ENCODE measurements at places on chromosomes 2 and 18. TPM values are rescaled to one million over a fixed set of nuclear protein-coding genes. Genes with fewer than 3 reads are reported as not detected.

- DNase-seq = no peak
Measured at GRCh38 chr2:202376460-202377206, 506 bp downstream of the BMPR2 start.

GRCh38 chr18:70132999-70133398 is 72.5 kb downstream of the RTTN start:
- peak; percentile 99 for DNase-seq

- no peak for DNase-seq
Measured at GRCh38 chr2:217166241-217166850, 306.5 kb upstream of the TNP1 start.

DNA sequence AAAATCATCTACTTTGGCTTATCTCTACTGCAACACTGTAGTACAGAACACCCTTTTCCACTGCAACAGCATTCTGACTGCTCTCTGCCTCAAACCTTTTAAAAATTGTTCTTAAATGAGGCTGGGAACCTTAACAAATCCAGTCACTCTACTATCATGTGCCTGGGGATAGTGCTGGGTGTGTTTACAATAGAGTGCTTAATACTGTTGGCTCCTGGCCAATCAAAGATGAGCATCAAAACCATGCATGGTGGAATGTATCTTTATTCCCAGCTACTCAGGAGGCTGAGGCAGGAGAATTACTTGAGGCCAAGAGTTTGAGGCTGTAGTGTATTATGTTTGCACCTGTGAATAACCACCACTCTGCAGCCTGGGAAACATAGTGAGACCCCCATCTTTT is 7.4 kb downstream of the ANKAR start:
- DNase-seq = no peak

DNA sequence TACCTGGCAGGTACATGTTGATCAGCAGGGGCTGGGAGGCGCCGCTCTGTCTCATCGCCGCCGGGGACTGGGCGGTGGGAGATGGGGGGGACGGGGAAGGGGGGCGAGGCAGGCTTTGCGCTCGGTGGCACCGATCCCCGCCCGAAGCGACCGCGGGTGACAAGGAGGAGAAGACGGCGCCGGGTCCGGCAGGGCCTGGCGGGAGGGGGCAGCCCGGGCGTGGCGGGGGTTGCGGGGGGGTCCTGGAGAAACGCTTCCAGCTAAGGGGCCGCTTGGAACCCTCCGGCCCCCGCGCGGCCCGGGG is at the start of gene FEV:
TSS of gene FEV (minus strand) at position 164 of the 304 bp plus-strand sequence. CDS start at position 55, 109 bp downstream.
- no peak for DNase-seq

DNA sequence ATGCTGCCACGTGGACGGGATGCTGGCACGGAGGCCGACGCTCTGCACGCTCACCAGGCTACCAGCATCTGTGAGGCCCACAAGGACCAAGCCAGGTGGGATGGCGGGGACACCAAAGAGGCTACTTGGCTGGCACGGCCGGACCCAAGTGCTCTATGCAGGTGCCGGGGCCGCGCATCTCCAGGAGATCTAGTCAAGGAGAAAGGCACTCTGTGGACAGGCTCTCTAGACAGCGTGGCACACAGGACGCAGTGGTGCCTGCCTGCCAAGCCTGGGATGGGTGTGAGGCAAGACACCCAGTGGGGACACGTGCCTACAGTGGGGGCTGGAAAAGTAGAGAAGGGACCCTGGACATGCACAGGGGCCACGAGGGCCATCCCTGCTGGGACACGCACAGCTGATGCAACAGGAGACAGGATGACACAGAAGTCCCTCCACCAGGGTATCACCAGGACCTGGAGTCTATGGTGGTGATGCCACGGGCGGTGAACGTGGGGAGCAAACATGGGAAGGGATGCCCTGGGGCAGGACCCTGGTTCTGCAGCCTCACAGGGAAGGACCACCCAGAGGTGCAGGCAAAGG is 28.5 kb downstream of the ZNF516 start:
- no peak for DNase-seq

- DNase-seq = no peak
Measured at GRCh38 chr2:64323197-64323596, 130.8 kb upstream of the LGALSL start.

GRCh38 chr2:191786694-191787093 is 60.2 kb downstream of the CAVIN2 start:
- DNase-seq = no peak

GRCh38 chr2:9214873-9215272 is 8.3 kb downstream of the ASAP2 start:
- DNase-seq = no peak

GRCh38 chr2:69196327-69197117 is 183.5 kb downstream of the ANTXR1 start:
- peak; percentile 96 for DNase-seq

GRCh38 chr2:152974146-152974545 is 255.7 kb downstream of the ARL6IP6 start:
- DNase-seq = no peak

DNA sequence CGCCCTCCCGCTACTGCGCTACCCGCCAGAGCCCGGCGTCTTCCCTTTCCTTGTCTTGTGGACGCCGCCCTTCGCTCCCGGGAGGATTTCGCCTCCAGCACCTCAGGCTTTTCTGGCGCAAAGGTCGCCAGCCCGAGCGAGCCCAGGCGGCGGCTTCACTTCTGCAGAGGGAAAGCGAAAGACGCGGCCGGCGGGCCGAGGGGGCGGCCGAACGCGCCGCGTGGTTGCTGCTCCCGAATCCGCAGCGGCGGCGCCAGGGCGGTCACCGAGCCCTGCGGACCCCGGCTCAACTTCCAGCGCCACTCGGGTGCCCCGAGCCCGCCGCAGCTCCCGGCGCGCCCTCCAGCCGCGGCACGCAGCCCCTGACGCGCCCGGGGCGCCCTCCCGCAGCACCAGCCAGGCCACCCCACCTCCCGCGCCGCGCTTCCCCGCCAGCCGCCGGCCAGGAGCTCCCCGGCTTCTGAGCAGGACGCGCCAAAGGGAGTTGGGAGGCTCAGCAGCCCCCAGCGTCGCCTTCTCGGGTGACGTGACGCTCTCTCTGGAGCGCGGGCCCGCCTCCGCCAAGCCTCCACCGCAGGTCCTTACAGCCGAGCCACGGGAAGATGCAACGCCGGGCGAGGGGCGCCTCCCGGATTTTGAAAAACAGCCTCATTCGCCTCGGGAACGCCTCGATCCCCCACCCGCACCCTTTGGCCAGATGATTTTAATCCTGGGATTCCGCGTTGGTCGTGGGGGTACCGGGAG is 84.9 kb upstream of the EPB41L3 start:
- no peak for DNase-seq

GRCh38 chr2:42053791-42054701 is 6.2 kb downstream of the PKDCC start:
- DNase-seq = no peak

GRCh38 chr2:127670055-127670956 is 5.0 kb downstream of the LIMS2 start:
- peak; percentile 82 for DNase-seq

- DNase-seq = no peak
Measured at GRCh38 chr2:71610671-71611070, 157.3 kb downstream of the DYSF start.

- DNase-seq = no peak
Measured at GRCh38 chr2:105494683-105495425, 96.0 kb upstream of the FHL2 start.

GRCh38 chr2:101382442-101382841 is 4.9 kb downstream of the CREG2 start:
- DNase-seq = no peak

GRCh38 chr2:71929482-71929772 is 218.2 kb downstream of the CYP26B1 start:
- DNase-seq = no peak

- no peak for DNase-seq
Measured at GRCh38 chr2:196168181-196168580, 3.2 kb downstream of the STK17B start.

The GPR155 gene
- 3.0 TPM for polyA plus RNA-seq

The SRD5A2 gene
- polyA plus RNA-seq = 0.01 TPM

The DSG4 gene
- polyA plus RNA-seq = not detected

The PTPRN gene
- polyA plus RNA-seq = 3.2 TPM

The VWA3B gene
- not detected for polyA plus RNA-seq

The CHRND gene
- not detected for polyA plus RNA-seq

The TTC31 gene
- polyA plus RNA-seq = 19.4 TPM

The OR6B2 gene
- not detected for polyA plus RNA-seq

The UGT1A8 gene
- polyA plus RNA-seq = not detected

The KIAA2012 gene
- 0.13 TPM for polyA plus RNA-seq

Data from BJ (cell line).